Muscle of leg (tissue), 16 donors: ENCODE measurements at places on chromosomes 2 and 18. TPM values are rescaled to one million over a fixed set of nuclear protein-coding genes. Genes with fewer than 3 reads are reported as not detected.

The REG3A gene
- total RNA-seq: not detected

The PSD4 gene
- total RNA-seq: 1.6 TPM

The SMYD1 gene
- 169 TPM for total RNA-seq

The SMIM21 gene
- not detected for total RNA-seq

The GAD1 gene
- 0.35 TPM for total RNA-seq

The PAX3 gene
- 0.71 TPM for total RNA-seq

The VSNL1 gene
- 2.3 TPM for total RNA-seq

The ALPG gene
- total RNA-seq: not detected

The XDH gene
- under 0.01 TPM for total RNA-seq

The DTNA gene
- 74.7 TPM for total RNA-seq

The PDE1A gene
- 12.9 TPM for total RNA-seq

The NETO1 gene
- total RNA-seq: 0.09 TPM

DNA sequence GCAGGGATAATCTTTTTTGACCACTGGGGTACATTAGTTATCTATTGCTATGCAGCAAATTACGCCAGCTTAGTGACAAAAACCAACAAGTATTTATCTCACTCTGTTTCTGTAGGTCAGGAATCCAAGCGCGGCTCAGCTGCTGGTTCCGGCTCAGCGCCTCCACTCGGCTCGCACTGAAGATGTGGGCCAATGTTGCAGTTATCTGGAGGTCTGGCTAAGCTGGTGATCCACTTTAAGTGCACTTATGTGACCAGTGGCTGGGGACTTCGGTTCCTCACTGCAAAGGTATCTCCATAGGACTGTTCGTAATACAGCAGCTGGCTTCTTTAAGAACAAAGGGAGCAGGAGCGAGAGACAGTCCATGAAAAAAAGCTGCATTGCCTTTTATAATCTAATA is 591.9 kb downstream of the TMEM182 start:
- DNase-seq: no peak

DNA sequence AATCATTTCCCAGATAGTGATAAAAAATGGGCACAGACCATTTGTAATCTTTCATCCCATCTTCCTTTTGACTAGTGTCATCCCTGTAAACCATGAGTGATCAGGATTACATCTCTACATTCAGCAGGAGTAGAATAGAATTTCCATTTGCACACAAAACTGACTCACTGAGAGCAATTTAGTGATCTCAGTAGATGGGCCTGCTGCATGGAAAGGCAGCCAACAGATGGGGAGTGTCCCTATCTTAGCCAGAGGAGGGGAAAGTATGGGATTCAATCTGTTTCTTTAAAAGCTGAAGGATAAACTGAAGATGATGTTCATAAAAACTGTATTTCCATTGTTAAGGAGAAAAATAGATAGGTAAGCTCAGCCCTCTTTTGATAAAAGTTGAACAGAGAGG is 441.7 kb downstream of the ZNF521 start:
- peak; percentile 88 for DNase-seq

- no peak for DNase-seq
Measured at GRCh38 chr2:88334418-88334817, 118.1 kb downstream of the FOXI3 start.

- no peak for DNase-seq
Measured at GRCh38 chr18:25001803-25002202, 350.2 kb downstream of the ZNF521 start.

DNA sequence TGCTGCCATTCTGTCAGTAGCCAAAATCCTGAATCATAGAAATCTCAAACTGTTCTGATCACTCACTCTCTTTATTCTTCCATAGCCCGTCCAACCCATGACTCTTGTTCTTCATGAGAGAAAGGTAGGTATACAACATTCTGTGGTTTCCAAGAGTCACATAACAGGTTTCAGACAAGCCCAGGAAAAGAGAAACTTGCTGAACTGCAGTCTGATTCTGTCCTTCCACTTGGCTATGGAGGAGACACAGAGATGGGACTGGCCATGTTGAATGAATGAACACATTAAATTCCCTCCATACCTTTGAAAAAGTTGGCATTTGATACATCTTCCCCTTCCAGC is 880.2 kb upstream of the CELF4 start:
- no peak for DNase-seq

DNA sequence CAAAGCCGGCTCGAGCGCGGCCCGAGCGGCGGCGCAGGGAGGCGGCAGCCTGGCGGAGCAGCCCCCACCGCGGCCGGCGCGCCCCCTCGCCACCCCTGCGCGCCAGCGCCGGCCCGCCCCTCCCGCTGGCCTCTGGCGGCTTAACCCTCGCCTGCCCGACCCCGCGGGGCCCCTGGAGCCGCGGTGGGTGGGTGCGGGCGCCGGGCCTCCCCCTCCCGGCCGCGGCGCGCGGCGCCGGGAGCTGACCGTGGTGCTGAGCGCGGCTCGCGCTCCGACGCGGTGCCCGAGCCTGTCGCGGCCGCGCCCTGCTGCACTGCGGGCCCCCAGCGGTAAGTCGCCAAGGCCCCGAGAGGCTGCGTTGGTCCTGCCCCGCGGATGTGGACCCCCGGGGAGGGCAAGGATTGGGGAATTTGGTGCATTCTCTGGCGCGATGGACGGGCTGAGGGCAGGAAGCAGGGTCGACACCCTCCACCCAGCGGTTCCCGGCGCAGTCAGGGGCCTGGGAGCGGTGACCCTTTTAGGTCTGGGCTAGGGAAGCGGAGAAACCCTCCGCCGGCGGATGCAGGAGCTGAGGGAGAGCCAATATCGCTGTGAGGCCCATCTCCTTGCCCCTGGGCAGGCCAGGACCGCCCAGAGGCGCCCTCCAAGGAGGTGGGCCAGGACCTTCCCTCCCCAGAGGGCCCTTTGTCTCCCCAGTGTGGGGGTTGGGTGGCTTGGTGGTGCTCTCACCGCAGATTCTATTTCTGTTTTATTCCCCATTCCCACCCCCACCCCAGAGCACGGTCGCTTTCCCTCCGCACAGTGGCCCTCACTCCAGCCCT is 923 bp downstream of the AMER3 start:
- peak; percentile 54 for DNase-seq

DNA sequence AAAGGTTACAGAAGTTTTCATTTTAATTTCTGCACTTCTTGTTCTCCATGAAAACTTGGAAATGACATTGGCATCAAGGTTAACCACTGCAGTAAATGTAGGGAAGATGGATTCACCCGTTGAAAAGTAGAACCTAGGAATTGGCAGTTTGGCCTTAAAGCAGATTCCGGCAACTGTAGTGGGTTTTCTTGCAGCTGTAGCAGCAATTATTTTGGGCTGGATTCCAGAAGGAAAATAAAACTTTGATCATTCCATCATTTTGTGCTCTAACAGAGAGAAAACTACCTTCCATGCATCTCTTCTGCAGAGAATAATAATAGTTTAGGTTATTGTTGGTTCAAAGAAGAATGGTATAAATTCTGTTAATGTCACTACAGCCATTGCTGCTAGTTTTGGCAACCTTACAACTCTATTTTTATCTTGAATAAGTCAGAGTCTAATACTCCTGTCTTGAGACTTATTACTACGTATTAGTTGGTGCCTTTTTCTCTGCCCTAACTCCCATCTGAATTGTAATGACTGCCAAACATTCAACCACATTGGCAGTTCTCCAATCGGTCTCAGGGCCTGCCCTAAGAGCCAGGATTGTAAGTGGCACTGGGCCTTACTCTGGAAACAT is 178.1 kb upstream of the PIEZO2 start:
- peak; percentile 58 for DNase-seq

- peak; percentile 93 for DNase-seq
Measured at GRCh38 chr2:215868846-215869543, 144.4 kb downstream of the MREG start.

DNA sequence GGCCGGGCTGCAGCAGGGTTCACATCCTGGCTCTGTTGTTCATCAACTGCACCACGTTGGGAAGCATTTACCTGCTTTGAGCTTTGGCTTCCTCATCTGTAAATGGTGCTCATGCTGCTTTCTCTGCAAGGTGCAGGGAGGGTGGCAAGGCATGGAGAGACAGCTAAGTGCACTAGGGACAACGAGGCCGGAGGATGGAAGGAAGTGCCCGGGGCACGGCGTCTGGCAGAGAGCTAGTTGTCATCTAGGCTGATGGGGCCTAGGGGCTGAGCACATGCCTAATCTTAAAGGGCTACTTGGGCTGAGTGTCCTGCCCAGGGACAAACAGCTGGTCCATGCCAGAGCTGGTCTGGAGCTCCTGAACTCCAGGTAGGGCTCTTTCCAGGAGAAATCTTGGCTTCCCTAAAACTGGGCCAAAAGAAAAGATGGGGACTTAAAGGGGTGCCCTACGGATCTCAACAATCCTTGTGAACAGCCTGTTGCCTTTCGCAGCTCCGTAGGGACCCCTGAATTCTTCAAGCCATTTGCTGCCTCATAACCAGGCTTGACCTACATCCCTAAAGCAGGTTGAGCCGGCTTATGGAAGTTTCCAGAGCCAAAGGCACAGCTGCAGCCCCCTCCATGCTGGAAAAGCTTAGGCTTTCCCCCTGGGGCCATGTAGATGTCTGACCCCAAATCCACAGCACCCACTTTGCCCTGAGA is 130.8 kb downstream of the SMAD7 start:
- no peak for DNase-seq

GRCh38 chr18:75317300-75317699 is 106.7 kb downstream of the TSHZ1 start:
- no peak for DNase-seq

- peak; percentile 82 for DNase-seq
Measured at GRCh38 chr2:176126929-176127773, 2.4 kb upstream of the HOXD8 start.
